ENCODE measurements at places on chromosomes 5 and 9. TPM values are rescaled to one million over a fixed set of nuclear protein-coding genes. Genes with fewer than 3 reads are reported as not detected.

GRCh38 chr5:132751444-132751843 is 4.2 kb downstream of the CCNI2 start:
- DNase-seq: peak; percentile 33

DNA sequence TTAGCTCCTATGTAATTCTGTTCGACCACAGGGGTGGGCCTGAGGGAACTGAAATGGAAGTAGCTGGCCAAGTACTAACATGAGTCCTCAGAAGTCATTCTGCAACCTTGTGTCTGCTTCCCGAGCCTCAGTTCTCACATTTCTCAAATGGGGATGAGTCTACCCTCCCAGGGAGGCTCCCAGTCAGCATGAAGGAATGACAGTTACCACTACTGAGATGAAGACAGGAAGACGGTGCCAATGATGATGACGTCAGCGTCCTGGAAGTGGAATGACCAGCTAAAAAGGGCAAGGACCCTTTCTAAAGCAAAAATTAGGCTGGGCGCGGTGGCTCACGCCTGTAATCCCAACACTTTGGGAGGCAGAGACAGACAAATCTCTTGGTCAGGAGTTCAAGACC is 6.8 kb downstream of the PIP5KL1 start:
- DNase-seq: peak; percentile 86

DNA sequence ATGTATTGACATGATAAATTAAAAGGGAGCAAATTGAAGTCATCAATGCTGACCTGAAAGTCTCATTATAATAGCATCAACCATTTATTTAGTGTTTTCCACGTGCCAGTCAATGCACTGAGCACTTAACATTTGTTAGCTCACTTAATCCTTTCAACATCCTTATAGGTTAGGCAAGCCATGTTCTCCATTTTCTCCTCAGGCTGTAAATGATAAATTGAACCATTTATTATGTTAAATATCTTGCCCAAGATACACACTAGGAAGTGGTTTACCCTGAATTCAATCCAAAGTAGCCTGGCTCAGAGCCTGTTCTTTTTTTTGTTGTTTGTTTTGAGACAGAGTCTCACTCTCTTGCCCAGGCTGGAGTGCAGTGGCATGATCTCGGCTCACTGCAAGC is 25.0 kb upstream of the SNX2 start:
- DNase-seq: no peak

DNA sequence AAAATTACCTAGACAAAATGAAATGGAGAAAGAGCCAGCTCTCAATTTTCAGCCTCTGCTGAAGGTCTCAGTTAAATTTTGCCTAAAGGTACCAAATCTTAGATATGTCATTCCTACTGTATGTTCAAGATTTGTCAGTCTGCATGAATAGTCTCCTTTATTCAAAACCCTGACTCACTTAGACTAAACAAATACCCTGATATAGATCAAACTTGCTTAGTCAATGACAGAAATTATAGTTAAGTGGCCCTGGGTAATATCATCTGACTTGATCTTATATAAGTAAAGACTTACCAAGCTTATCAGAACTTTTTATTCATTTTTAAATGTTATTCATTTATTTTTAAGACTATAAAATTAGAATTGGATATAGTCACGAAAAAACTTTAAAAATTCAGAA is 12.2 kb downstream of the MEGF9 start:
- DNase-seq: peak; percentile 74

DNA sequence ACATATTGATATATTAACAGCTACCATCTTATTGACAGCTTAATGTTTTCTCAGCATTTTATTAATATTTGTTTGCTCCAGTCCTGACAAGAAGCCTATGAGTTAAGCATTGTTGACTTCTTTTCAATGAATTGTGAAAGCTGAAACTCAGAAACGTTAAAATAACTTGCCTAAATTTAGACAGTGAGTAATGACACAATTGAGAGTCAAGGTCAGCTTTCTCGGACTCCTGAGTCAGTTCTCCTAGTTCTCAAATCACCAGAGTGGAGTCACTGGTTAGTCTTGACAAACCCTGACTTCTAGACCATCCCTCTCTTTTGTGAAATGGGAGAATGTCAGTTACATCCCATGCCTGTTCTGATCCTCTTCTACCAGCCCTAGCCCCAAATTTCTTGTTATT is 222.7 kb upstream of the ACO1 start:
- DNase-seq: no peak

- no peak for DNase-seq
Observed at GRCh38 chr5:175548626-175549311, 70.4 kb downstream of the SFXN1 start.

DNA sequence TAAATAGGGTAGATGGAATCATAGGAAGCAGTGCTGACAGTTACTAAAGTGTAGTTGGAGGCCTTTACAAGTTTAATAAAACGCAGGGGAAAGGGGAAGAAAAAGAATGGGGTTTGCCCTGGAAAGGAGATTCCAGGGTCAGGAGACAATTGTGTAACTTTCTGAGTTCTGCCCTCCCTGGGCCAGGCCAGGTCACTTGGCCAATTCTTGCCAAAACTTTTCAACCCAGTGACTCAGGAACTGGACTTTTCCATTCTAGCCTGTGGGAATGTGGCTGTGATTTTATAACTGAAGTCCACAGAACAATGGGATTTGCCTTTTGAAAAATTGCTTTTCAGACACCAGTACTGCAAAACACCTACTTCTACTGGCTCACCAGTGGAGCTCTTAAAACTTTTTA is 289.8 kb upstream of the ANKRD55 start:
- DNase-seq: no peak

- peak; percentile 69 for DNase-seq
Observed at GRCh38 chr5:40988746-40989510, 79.6 kb downstream of the C7 start.

DNA sequence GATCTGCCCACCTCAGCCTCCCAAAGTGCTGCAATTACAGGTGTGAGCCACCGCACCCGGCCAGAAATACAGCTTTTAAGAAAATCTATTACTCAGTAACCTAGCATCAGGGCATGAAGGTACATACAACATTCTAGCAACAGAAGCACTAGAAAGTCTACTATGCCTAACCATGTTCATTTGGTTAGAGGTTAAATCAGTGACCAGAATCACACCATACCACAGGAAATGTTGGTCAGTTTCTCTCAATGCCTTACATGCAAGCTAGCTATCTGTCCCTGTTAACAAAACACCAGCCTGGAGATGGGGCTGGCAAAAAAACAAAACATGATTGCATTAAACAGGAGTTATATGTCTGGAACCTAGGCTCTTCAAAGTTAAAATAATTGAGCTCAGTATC is 104.1 kb downstream of the STRBP start:
- no peak for DNase-seq

DNA sequence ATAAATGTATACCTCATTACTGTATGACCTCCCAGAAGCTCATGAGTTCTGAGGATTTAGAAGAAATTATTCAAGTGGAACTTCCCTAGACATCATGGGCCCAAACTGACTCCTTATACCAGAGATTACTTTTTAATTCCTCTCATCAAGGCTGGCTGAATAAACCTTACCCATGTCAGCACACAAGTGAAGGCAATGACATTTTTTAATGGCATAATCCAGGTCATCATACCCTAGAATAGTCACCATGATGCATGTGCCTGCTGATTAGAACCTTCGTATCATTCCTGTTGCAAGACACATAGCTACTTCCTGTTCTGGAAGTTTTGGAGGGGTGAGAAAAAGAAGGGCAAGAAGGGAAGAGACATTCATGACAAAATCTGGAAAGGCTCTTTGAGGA is 49.8 kb upstream of the IFNK start:
- DNase-seq: no peak

The MSX2 gene
- 2.0 TPM for total RNA-seq

The CD72 gene
- 1.5 TPM for total RNA-seq

The ADGRV1 gene
- total RNA-seq: 0.50 TPM

The SURF4 gene
- total RNA-seq: 189 TPM

Data from mammary epithelial cell (primary cell).